Brain (organoid and tissue), 16 donors: ENCODE measurements at places on chromosomes 4 and X. TPM values are rescaled to one million over a fixed set of nuclear protein-coding genes. Genes with fewer than 3 reads are reported as not detected.

The CXCL3 gene
- polyA plus RNA-seq: not detected

GRCh38 chr4:8316251-8316771, 46.8 kb downstream of the HTRA3 start:
- no peak for DNase-seq

DNA sequence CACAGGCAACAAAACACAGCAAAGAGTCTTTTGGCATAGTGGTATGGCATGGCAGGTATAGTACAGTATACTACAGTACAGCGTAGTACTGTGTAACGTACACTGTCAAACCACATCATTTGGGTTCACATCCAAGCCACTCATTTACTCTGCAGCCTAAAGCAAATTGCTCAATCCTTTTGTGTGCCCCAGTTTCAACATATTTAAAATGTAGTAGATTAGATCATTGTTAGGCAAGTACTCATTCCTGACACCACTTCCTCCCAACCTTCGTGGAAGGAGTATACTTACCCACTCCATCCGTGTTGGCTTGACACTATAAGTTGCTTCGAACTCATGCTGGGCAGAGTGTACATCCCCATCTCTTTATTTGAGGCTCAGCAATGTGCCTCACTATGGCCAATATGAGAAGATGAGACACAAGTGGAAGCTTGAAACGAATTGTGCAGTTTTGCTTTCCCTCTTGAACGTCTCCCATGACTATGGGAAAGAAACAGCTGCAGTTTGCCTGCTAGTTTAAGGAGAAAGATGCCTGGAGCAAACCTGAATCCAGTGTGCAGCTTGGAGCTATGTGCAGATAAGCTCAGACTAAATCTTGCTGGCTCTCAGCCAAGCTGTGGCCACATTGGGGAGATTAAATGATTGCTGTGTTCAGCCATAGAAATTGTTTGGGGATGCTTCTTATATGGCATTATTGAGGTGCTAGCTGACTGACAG, 85.7 kb upstream of the TBL1X start:
- DNase-seq: no peak

- no peak for DNase-seq
Measured at GRCh38 chrX:120350450-120351138, 11.3 kb upstream of the ATP1B4 start.

The HMGB3 gene
- 143 TPM for polyA plus RNA-seq
